ENCODE measurements at places on chromosomes 12 and 14.

- peak; percentile 32 for DNase-seq
These were observed 32.8 kb upstream of the CMKLR1 start for GRCh38 chr12:108371801-108372344.

- DNase-seq, result no peak
These were observed 372.5 kb downstream of the ADAMTS20 start for GRCh38 chr12:43179486-43179885.

DNA sequence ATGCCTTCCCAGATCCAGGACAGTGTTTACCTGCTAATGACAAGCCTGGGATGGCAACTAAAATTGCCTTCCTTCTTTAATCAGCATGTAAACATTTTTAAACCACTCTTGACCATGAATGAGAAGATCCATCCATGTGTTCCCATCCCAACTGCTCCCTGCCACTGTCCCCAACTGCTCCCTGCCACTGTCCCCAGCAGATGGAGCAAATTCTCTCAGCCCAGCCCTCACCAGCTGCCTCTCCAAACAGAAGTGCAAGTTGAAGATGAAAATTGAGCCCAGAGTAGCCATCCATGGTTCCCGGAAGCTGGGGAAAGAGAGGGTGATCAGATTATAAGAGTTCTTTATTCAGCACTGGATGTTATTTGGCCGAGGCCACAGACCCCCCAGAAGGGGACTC, 133.1 kb downstream of the SLC15A4 start:
- no peak for DNase-seq

GRCh38 chr14:28779456-28779855, 12.9 kb downstream of the FOXG1 start:
- peak; percentile 89 for DNase-seq

GRCh38 chr12:94753036-94753679, 102.8 kb upstream of the TMCC3 start:
- no peak for DNase-seq

DNA sequence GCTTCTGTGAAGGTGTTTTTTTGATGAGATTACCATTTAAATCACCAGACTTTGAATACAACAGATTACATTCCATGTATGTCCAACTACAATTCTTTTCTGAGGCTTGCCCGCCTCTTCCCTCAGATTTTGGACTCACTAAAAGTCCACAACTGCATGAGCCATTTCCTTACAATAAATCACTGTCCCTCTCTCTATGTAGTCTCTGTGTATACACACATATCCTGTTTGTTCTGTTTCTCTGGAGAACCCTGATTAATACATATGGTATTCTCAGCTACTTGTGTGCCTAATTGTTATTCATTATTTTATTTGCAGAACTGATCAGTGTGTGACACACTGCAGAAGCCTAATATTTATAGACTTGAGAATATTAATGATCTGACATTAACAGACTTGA, 2.4 kb upstream of the MIPOL1 start:
- no peak for DNase-seq

DNA sequence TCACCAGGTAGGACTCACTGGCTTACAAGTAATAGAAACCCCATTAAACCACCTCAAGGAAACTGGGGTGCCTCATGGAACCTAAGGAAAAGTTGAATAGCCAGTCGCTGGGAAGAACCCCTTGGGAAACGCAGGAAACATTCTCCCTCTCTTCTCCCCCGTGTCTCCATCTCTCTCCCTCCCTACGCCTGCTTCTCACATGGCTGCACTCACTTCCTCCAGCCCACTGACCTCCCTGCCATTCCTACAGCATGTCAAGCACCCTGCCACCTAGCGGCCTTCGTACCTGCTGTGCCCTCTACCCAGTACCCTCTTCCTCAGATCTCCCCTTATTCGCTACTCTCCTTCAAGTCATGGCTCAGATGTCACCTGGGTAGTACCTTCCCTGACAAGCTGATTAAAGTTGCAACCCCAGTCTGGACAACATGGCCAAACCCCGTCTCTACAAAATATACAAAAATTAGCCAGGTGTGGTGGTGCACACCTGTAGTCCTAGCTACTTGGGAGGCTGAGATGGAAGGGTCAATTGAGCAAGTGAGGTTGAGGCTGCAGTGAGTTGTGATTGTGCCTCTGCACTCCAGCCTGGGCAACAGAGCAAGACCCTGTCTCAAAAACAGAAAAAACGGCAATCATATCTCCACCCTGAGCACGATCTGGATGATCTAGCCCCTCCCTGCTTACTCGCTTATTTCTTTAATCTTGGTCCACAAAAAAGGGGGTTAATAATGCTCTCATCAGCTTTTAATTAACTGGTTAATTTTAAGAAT, 6.4 kb upstream of the DTX1 start:
- no peak for DNase-seq

DNA sequence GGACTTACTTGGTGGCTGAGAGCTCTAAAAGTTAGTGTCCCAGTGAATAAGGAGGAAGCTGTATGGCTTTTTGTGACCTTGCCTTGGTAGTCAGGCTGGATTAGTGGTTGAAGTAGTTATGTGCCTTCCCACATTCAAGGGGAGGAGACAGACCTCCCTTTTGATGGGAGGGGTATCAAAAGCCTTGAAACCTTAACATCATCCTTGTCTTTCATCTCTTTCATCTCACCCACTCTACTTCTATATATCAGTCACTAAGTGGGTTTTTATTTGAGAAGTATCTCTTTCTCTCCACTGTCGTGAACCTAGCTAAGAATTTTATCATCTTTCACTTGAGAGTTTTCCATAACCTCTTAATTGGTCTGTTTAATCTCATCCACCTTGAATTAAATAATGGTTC, 15.7 kb downstream of the NUBPL start:
- no peak for DNase-seq

- DNase-seq, result no peak
These were observed 130.5 kb downstream of the ZFP36L1 start for GRCh38 chr14:68662392-68662791.

- no peak for DNase-seq
These were observed 405.7 kb downstream of the RAD51B start for GRCh38 chr14:68225321-68225720.

DNA sequence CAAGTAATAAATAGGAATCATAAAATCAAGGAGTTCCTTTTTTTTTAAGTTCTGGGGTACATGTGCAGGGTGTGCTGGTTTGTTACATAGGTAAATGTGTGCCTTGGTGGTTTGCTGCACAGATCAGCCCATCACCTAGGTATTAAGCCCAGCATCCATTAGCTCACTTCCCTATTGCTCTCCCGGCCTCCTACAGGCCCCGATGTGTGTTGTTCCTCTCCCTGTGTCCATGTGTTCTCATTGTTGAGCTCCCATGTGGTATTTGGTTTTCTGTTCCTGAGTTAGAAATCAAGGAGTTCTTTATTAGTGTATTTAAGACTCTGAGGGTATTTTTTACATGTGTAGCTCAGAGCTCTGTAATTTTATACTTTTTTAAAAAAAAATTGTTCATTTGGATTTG, 86.0 kb downstream of the SCFD1 start:
- no peak for DNase-seq

DNA sequence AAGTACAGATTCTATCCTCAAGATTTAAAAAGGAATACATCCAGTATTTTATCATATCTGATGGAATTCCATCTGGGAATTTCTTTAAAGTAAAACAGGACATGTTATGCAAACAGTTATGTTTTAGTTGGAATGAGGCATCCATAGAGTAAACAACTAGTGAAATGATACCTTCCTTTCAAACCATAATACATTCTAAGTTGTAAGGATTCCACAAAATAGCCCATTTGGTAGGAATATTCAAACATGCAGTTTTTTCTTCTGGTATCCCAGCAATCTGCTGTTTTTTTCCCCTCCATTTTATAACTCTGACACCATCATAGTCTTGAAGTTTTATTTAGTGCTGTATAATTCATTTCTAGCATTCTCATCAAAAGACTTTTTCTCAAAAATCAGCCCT, 149.6 kb downstream of the ADAMTS20 start:
- no peak for DNase-seq

GRCh38 chr12:6807170-6807569, 14.5 kb upstream of the GPR162 start:
- DNase-seq, result no peak

DNA sequence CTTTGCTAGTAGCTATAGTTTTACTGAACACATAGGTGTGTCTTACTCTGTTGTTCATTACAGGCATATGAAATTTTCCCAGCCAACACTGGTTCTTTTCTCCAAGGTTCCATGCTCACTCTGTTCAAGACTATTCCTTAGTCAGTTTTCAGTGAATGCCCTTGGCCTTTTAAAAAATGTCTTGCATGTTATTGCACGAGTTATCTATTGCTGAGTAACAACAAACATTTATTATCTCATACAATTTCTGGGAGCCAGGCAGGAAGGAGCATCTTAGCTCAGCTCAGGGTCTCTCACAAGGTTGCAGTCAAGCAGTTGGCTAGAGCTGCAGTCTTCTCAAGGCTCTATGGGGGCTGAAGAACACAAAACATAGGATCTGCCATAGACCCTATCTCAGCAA, 223.5 kb downstream of the BTG1 start:
- no peak for DNase-seq

DNA sequence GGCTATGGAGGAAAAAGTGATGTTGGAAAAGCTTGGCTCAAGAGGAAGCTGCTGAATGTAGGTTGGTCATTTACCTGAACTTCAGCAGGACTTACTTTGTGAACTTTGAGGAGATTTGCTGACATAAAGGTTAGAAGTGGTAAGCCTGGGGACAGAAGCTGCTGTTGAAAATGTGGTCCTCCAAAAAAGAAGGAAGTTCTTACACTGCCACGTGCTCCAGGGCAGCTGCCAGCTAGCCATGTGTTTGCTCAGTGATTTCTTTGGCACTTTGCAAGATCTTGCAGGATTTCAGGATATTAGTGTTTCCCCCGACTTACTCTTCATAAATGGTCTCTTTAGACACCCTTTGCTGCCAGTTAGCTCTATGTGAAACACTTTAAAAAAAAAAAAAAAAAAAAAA, 14.8 kb upstream of the DYRK2 start:
- DNase-seq, result no peak

GRCh38 chr14:85867450-85867849, 337.5 kb downstream of the FLRT2 start:
- DNase-seq, result no peak

GRCh38 chr12:132493482-132494178, 3.7 kb downstream of the FBRSL1 start:
- no peak for DNase-seq

DNA sequence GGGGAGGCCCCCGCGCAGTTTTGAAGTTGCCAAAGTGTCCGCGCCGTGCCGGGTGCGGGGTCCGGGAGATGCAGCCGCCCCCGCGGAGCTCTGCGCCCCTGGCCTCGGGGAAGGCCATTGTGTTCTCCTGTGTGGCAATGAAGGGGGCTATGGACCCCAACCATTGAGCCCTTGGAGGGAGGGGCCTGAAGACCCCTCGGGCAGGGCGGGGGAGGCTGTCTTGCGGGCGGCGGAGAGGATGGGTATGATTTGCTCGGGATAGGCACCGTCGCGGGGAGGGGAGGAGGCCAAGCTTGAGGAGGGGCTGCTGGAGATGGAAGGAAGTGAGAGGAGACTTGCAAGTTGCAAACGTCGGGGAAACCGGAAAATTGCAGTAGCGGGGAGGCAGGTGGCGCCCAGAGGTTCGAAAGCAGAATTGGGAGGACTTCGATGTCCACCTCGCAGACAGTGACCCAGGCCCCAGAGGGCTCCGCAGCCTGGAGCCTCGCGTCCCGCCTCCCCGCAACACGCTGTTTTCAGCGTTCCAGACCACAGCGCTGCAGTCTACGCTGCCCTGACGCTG, 25.4 kb downstream of the BCL11B start:
- no peak for DNase-seq

DNA sequence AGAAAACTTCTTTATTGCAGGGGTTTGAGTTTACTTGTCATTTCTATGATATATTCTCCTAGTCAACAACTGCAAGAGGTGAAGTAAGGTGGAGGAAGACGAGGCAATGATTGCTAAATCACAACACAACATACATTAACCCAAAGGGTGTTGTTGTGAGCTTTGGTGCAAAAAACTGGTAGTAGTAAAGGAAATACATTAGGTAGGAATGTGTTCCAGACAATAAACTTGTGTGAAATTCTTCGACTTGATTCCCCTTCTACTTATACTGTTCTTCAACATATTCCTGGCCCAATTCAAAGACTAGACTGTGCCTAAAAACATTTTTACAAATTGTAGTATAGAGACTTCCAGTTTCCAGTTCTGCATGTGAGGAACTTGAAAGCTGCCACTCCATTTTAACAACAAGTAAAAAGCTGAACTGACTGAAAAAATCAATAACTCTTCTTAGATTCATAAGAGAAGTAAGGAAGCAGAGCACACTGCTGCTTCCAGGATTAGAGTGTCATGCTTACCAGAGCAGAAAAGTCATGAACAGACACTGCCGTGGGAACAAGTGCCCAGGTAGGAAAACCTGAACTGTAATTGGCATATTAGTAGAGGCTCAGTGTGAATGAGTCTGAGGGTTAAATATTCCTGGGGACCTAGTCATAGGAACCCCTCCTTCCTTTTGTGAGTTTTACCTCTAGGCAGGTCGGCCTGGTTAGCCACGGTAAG, 22.2 kb downstream of the COX8C start:
- DNase-seq, result no peak

DNA sequence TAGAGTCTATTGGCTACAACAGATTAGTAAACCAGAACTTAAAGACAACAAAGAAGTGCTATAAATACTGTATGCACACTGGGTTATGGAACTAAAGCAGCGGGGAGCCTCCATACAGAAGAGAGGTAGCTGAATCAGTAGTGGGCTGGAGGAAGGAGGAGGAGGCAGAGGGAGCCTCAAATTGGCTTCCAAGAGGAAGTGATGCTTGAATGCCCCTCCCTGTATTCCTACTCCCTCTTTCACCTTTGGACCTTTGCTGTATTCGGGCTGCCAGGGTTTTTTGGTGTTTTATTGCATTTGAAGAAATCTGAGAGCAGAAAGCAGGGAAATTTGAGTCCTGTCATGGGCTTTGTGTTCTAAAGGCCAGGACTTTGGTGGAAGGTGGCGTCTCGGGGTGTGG, 104.0 kb upstream of the PTPRB start:
- DNase-seq, result no peak

- DNase-seq, result no peak
These were observed 45.8 kb upstream of the HMGA2 start for GRCh38 chr12:65778258-65779090.

DNA sequence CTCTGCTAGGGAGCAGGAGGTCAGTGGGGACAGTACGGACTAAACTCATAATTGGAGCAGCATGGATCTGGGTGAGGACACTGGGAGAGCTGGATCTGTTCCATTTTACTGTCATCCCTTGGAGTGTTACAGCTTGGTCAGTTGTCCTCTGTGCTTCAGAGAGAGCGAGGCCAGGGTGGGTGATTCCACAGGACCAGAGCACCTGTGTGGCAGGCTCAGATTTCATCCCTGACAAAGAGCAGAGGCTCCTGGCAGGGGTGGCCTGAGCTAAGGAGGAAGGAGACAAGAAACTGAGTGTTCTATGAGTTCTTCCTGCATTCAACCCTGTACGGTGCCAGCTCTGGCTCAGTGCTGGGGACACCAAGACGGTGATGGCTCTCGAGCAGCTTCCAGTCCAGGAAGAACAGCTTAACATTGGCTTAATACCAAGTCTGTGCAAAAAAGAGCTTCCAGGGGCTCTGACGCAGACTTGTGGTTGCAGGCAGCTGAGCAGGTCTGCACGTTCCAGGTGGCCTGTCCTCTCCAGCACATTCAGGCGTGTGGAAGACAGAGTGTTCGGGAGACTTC, 8.4 kb upstream of the PGF start:
- no peak for DNase-seq
